NK-92 treated with Interleukin-12 subunit alpha and Interleukin-12 subunit beta, amount 100 ng/mL, for 24 hours (cell line): ENCODE measurements at places on chromosomes 5 and 9.

- no peak for DNase-seq
Observed at GRCh38 chr5:116242343-116242742, 157.5 kb downstream of the COMMD10 start.

- DNase-seq = no peak
Observed at GRCh38 chr9:123772374-123772773, 157.6 kb downstream of the DENND1A start.

- DNase-seq = no peak
Observed at GRCh38 chr5:108507631-108508030, 125.7 kb upstream of the FBXL17 start.

DNA sequence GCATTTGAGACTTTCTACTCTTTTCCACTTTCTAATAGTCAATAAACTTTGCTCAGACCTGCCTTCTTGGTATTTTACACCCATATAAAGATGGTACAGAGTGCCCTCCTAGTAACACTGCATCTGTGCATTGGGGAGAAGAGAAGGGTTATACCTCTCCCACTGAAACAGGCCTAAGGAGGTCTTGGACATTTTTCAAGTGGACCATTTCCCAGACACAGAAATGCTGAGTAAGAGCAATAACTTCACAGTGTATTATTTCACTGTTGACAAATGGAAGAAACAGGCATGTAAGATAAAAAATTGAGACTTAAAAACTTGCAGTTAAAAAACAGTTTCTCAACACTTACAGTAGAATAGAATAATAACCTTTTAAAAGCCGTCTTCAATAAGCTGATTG is 1224.0 kb upstream of the CDH18 start:
- DNase-seq = no peak

DNA sequence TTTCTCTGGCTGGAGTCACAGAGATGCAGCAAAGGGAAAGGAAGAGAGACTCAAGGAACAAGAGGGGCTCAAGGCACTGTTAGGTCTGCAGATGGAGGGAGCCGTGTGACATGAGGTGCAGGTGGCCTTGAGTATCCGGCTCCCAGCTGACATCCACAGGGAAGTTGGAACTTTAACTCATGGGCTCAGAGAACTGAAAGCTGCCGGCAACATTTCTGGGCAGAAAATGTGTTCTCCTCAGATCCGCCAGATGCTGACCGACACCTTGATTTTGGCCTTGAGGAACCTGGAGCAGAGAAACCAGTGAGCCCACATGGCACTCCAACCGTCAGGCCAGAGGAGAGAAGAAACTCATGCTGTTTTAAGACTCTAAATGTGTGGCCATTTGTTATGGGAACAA is 258.1 kb upstream of the IRX2 start:
- DNase-seq = no peak

GRCh38 chr5:139371482-139372435 is 11.3 kb downstream of the SLC23A1 start:
- DNase-seq = no peak

- DNase-seq = no peak
Observed at GRCh38 chr5:2068531-2068930, 185.8 kb upstream of the IRX4 start.

DNA sequence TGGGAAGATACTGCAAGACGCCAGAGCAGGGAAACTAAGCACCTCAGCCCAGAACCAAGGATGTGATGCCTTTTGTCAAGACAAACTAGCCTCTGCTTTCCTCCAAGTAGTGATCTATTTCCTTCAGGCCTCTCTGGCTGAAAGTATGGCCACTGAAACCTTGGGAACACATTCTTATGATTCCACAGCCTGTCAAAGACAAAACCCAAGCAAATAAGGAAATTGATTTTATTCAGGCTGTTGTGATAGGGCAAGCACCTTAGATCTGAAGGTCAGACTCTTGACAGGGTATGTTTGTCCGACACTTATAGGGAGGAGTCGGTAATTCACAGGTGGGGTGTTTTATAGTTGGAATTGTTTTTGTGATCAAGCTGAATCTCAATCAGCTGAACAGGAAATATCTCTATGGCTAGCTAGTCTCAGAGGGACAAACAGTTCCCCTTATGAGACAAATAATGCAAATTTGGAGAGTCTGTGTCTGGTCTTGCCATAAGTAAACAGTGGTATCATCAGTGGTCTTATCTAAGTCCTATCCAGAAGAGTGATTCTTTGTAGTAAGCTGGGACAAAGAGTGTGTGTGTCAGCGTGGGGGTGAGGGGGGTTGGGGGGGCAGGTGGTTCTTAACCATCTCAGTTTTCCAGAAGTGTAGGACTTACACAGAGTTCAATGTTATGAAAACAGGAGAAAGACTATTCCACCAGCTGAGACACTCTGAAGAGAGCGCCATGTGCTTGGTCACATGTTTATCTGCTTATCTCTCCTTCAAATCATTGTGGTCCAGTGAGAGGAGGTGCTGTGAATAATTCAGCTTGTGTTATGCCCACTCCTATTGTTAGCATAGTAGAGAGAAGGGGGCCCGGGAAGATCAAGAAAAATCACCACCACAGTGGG is 6.7 kb upstream of the ZCCHC10 start:
- no peak for DNase-seq

DNA sequence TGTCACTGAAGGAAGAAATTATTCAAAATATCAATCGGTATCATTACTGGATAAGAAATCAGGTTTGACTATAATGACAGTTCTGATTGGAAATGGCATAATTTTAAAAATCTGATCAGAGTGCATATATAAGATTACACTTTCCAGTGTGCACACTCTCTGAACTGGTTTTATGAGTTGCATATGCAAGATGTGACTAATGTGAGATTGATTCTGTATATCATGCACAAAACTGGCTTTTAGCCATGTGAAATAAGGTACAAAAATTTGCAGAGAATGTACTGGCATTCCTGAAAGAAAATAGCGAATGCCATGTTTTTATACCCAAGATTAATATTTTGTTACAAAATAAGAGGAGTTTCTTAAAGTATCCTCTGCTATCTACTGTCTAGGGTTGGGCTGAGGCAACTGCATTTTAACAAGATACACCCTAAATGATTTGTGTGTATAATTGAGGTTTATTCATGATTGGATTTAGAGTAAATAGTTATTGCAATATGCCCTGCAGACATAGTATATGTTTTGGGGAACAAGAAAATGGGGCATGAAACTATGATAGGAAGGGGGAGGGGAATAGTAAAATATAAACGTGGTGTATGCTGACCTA is 70.7 kb downstream of the LNPEP start:
- DNase-seq = no peak

GRCh38 chr5:145975361-145976066 is 39.1 kb downstream of the SH3RF2 start:
- no peak for DNase-seq

- no peak for DNase-seq
Observed at GRCh38 chr5:125012727-125013451, 266.4 kb upstream of the ZNF608 start.

- DNase-seq = no peak
Observed at GRCh38 chr5:67855523-67855922, 360.0 kb upstream of the PIK3R1 start.

GRCh38 chr5:4348919-4349318 is 753.3 kb downstream of the IRX1 start:
- DNase-seq = no peak

DNA sequence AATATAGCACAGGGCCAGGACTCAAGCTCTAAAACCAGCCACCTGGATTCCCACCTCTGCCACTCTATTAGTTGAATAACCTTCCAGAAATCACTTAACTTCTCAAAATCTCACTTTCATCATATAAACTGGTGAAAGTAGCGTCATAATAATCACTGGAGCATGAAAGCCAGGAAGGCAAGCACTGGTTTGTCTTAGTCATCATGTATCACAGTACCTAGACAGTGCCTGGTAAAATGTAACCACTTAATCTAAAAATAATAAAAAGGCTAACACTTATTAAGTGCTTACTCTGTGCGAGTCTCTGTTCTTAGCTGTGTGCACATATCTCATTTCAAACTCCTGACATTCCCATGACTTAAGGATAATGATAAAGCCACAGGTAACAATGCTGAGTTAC is 109.4 kb downstream of the ASTN2 start:
- DNase-seq = no peak

DNA sequence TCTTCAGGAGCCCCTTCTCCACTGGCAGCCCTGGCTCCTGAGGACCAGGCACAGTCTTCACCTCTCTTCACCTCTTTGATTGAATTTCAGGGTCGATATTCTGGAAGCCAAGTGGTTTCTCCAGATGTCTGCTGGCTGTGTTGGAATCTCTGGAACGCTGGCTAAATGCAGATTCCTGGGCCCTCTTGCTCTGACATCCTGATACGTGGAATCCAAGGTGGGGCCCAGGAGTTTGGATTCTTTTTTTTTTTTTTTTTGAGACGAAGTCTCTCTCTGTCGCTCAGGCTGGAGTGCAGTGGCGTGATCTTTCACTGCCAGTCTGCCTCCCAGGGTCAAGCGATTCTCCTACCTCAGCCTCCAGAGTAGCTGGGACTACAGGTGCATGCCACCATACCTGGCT is 26.8 kb upstream of the IER5L start:
- DNase-seq = no peak

- no peak for DNase-seq
Observed at GRCh38 chr5:172832383-172833315, 1.4 kb upstream of the ERGIC1 start.

DNA sequence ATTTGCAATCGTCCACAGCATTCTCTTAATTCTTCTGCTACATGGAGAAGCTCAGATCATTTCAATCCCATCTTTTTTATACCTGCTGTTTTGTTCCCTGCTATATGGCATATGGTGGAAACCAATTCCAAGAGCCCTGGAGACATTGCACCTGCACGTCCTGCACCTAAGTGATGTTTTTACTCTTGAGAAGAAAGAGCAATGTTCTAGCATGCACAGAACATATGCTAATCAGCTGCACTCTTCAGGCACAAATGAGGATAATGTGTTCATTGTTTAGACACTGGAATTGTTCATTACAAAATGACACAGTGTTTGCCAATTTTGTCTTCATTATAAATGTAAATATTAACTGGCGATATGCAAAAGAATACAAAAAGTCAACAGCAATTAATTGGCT is 935.8 kb downstream of the TLE4 start:
- DNase-seq = no peak

DNA sequence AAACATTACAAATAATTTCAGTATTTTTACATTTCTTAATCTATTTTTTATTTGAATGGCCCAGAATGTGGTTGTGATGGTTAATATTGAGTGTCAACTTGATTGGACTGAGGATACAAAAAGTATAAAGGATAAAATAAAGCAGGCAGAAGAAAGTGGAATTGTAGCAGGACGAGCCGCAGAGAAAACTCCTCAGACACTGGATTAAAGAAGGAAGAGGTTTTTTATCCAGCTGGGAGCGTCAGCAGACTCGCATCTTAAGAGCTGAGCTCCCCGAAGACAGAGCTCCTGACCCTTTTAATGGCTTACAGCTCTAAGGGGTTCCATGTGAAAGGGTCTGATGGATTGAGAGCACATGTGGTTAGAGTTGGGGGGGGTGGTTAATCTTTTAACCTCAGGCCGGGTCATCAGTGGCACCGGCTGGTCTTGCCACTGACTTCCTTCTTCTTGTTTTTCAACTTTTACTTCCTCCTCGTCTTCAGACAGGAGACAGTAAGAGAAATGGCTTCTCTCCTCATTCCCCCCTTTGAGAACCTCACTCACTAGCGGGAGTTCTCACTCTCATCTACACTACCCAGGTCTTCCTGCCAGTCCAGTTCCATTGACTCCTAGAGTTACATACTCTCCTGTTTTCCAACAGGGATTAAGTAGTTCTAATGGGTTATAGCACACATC is 80.0 kb downstream of the TMEM161B start:
- no peak for DNase-seq

DNA sequence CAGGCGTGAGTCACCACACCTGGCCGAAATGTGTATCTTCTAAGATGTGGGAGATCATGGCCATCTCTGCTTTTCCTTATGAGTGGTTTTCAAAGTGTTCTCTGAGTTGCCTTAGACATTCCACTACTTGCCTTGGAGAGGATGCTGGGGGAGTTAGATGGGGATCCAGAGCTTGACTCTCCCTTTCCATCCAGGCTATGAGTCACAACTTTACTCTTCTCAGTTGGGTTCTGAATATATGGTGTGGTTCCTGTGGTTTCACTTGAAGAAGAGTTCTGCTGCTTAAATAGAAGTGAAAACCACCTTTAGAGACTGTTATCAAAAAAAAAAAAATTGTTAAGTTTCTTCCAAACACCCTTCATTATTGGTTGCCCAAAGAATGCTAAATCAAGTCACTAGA is 217.6 kb downstream of the ZNF608 start:
- peak; percentile 39 for DNase-seq

- no peak for DNase-seq
Observed at GRCh38 chr9:120965344-120966012, 38.9 kb upstream of the TRAF1 start.
